Iris pigment epithelial cell (primary cell): ENCODE measurements at places on chromosomes 2 and 18.
A peak's percentile ranks its signal among the peaks of the same experiment; 100 is the strongest.

DNA sequence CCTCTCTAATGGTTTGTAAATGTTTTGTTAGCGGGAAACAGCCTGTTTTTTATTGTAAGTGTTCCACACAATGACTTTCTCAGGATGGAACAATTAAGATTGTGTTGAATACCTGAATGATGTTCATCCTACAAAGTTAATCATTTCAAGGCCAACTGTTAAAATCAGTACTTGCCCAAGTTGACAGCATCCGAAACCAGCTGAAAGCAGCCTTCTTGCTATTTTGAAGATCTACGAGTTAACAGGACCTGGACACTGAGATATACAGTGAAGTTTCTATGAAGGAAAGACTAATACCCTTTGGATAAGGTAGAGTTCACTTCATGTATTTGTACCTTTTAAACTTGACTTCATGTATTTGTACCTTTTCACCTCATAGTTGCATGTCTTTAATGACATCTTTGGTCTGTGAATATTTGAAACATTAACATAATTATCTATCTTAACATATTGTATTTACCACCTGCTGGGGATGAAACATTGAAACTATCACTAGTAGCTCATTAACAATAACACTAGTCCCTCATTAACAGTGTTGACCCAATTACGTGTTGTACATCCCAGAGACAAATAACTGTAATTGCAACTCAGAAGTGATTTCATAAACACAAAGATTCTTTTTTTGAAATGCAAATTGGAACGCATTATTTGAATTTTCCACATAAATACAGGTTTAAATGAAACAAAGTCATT is 556.0 kb upstream of the MEX3C start:
- no peak for DNase-seq

GRCh38 chr18:68721681-68722583 is 7.0 kb upstream of the TMX3 start:
- peak; percentile 72 for DNase-seq

DNA sequence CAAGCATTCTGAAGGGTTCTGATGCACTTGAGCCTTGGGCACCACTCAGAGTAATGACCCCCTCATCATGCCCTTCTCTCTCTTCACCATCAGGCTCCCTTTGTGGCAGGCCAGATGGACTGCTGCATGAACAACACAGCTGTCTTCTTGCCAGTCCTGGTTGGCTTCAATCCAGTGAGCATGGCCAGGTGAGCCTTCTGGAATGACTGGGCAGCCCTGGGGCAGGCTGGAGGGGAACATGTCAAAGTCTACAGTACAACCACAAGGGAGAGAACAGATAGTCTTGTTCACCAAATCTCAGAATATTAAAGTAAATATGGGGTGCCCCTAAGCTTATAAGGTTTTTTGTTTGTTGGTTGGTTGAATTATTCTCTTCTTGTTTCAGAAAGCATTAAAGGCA is 4.4 kb downstream of the GCKR start:
- DNase-seq, result no peak

GRCh38 chr2:39568561-39569006 is 97.1 kb upstream of the TMEM178A start:
- DNase-seq, result peak; percentile 87

DNA sequence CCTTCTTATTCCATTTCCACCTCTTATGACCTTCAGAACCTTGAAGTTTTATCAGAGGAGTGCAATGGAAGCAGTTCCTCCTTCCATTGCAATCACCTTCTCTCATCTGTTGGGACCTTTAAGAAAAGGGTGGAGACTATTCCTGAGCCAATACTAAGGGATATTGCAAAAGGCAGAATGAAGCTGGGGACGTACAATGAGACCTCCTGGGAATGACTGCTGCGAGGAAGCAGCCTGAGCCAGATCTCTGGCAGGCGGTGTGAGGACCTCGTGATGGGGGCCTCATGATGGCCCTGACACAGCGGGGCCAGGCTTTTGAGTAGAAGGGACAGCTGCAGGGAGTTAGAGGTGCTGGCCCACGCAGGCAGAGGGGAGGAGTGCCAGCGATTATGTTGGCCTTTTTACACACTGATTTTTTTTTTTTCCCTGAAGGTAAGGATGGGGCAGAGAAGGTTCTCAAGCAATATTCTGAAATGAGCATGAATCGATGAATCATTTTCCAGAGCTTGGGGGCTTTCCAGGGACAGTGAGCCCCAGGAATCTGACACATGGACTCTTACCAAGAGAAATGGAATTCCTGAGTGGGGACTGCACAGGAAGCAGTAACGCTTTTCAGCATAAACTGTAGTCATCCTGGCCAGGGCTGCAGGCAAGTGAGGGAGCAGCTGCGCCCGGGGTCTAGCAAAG is 40.0 kb upstream of the LAPTM4A start:
- DNase-seq, result peak; percentile 92

GRCh38 chr2:197158591-197159550 is 151.7 kb downstream of the ANKRD44 start:
- DNase-seq, result peak; percentile 33

DNA sequence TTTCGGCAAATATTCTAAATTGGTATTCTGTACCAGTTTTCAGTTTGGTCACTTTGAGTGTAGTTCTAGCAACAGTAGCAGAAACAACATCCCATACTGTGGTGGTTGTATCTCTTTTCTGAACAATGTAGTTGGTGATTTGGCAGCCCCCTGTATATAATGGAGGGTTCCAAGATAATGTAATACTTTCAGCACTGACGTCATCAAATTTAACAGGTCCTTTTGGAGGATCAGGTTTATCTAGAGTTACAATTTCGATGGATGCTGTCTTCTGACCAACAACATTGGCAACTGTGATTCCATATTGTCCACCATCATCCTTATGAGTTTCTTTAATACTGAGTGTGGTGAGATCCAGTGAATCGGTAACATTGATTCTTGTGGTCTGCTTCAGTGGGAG is 88.0 kb downstream of the PLEKHA3 start:
- DNase-seq, result no peak

DNA sequence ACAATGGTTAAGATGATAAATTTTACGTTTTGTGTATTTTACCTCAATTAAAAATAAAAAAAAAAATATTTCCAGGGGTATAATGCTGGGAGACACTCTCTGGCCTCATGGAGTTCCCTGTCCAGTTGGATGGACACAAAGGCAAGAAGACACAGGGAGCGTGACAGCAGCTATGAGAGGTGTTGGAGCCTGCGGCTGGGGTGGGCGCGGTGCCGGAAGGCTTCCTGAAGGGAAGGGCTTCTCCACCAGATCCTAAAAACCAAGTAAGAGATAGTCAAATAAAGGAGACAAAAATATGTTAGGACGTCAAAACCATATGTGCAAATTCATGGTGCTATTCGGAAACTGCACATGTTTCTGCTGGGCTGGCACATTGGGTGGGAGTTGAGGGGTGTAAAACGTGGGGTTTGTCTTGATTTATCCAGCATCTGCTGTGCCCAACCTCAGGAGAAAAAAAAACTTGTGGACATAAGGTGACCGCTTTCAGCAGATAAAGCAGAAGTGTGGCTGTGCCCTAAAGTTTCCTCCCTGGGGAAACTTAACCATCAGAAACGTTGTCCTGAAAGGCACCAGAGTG is 467.6 kb downstream of the RNF144A start:
- no peak for DNase-seq

GRCh38 chr2:154130821-154131220 is 259.1 kb downstream of the GALNT13 start:
- DNase-seq, result no peak

DNA sequence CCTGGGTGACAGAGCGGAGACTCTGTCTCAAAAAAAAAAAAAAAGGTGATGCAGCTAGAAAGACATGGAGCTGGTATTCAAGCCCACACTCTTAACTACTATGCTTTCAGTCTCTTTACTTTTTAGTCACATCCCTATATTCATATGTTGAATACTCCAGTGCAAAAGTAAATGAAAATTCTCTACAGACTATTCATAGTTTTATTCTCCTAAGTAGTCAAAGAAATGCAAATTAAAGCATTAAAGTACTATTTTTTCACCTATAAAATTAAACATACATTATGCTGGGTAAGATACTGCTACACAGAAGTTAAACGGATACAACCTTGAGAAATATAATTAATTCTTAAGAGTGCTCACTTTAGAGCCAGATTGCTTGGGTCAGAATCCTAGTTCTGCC is 7.6 kb downstream of the CUL3 start:
- DNase-seq, result no peak

GRCh38 chr2:120783969-120784372 is 48.3 kb downstream of the GLI2 start:
- no peak for DNase-seq

GRCh38 chr2:168802859-168803725 is 655 bp downstream of the NOSTRIN start:
- no peak for DNase-seq

GRCh38 chr2:101205521-101206479 is 46.9 kb upstream of the CNOT11 start:
- DNase-seq, result peak; percentile 78

GRCh38 chr2:230869914-230870543 is 5.3 kb downstream of the ITM2C start:
- DNase-seq, result no peak

- peak; percentile 79 for DNase-seq
Measured at GRCh38 chr2:218979846-218980734, 4.9 kb downstream of the FEV start.

GRCh38 chr2:11764359-11764758 is 17.9 kb downstream of the LPIN1 start:
- no peak for DNase-seq

DNA sequence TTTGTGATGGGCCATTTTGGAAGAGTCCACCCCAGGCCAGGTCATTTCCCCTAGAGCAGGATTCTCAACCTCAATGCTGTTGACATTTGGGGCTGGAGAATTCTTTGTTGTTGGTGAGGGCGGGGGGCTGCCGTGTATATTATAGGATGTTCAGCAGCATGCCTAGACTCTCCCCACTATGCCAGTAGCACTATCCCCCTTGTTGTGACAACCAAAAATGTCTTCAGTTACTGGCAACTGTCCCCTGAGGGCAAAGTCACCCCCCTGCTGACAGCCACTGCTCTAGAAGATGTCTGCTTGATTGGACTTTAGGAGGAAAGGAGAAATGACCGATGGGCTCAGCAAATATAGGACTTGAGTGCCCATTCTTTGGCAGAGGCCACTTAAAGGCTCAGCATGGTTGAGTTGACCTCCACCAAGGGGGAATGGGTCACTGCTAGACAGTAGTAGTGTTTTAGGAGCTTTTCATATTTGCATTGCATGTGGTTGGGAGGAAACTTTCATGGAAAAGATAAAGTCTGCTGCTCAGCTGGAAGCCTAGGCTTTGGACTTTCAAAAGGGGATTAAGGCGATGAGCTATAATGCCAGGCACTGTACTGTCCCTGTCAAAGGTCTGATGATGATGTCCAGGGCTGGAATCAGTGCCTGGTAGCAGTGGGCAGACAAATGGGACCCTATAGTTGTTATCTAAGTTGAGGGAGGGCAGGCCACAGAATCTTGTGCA is 61.1 kb upstream of the MCFD2 start:
- DNase-seq, result no peak

- DNase-seq, result no peak
Measured at GRCh38 chr2:24461685-24462084, 29.4 kb upstream of the NCOA1 start.

- DNase-seq, result peak; percentile 39
Measured at GRCh38 chr2:201233192-201233811, 27.0 kb upstream of the CASP8 start.

- DNase-seq, result no peak
Measured at GRCh38 chr2:98517636-98518035, 73.0 kb downstream of the INPP4A start.

DNA sequence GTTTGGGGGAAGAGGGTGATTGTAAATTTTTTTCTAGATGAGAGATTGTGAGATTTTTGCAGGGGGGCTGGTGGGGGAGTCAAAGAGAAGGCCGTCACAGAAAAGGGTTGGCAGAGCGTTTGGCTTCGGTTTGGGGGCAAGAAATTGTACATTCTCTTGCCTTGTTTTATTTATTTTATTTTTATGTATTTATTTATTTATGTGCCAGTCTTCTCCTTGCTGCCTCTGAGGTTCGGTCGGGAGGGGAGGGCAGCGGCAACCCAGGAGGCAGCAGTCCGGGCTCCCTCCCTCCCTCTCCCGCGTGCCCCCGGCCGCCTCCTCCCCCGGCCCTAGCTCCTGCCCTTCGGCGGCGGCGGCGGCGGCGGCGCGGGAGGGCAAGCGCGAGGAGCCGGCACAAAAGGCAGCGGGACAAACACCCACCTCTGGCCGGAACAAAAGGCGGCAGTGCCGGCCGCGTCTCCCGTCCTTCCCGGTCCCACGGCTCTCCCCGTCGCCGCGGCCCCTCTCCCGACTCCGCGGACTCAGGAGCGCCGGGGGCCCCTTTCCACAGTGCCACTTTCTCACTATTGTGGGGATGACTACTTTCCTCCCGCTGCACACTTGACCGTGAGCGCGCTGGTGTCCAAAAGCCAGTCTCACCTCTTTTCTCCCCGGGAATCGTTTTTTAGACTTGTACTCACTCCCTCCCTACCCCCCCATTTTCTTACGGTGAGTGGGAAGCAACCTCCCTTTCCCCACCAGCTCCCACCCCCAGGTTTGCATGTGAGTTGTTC is 1.2 kb downstream of the BCL11A start:
- DNase-seq, result no peak

GRCh38 chr2:213766062-213766461 is 481.8 kb downstream of the SPAG16 start:
- no peak for DNase-seq

DNA sequence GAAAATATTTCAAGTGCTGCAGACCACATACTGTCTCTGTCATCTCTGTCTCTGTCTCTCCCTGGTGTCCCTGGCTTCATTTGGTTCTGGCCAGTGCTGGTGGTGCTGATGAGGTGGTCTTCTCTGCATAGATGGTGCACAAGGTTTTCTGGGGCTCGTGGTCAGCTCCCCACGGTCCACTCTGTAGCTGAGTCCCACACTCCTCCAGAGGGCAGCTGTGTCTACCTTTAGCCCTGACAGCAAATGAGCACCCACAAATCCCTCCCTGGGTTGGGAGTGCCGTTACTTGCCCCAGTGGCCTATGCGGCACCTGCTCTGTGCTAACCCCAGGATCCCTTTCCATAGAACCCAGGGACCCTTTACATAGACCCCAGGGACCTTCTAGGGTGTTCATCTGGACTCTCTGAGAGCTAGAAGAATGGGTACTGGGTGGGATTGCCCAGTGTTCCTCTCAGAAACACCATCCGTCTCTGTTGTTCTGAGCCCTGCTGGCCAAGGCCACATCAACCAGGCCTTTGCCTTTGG is 129.3 kb downstream of the CAPN13 start:
- no peak for DNase-seq

GRCh38 chr2:225008935-225009334 is 33.3 kb downstream of the DOCK10 start:
- DNase-seq, result no peak

- DNase-seq, result no peak
Measured at GRCh38 chr2:81703831-81704230, 1399.3 kb upstream of the LRRTM1 start.

DNA sequence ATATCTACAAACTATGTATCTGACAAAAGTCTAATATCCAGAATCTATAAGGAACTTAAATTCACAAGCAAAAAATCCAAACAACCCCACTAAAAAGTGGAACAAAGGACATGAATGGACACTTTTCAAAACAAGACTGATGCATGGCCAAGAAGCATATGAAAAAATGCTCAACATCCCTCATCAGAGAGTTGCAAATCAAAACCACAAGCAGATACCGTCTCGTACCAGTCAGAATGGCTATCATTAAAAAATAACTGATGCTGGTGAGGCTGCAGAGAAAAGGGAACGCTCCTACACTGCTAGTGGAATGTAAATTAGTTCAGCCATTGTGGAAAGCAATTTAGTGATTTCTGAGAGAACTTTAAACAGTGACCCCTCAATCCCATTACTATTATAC is 56.5 kb downstream of the CCBE1 start:
- DNase-seq, result peak; percentile 35

- no peak for DNase-seq
Measured at GRCh38 chr2:134796373-134796772, 42.0 kb upstream of the ACMSD start.

- DNase-seq, result no peak
Measured at GRCh38 chr18:36338403-36338933, 41.0 kb downstream of the FHOD3 start.
